ENCODE measurements at places on chromosomes 1 and 21.

- no peak for DNase-seq
Measured at GRCh38 chr1:179002552-179003345, 22.9 kb upstream of the FAM20B start.

DNA sequence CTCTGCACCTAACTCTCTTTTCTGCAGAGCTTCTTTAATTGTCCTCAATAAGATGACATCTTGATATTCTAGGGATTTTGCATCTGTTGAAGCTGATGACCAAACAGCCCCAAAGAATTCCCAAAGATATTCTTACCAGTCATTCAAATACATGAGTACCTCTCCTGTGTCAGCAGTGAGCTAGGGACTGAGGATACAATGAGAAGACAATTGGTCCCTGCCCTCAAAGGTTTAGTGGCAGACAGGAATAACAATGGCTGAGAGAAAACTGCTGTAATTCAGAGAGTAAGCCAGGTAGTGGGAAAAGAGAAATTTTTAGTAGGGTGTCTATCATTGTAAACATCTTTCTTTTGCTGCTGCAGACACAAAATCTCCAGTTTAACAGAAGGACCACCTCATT, 5.9 kb downstream of the MCOLN3 start:
- DNase-seq, result no peak

DNA sequence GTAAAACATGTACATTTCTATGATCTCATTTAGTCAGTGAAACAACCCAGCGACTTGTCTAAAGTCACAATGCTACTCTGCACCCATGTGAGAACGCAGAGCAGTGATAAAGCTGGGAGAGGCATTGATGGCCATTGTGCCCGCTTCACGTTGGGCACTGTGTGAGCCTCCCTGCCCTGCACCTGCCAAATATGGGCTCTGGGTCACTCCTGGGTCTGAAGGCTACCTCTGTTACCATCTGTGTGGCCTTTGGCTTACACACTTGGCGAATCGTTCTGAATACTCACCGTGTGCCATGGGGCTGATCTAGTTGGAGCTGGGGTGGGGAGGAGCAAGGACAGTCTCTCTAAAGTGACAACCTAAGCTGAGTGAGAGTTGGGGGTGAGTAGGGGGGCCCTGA, 29.9 kb downstream of the PCSK9 start:
- DNase-seq, result no peak

- no peak for DNase-seq
Measured at GRCh38 chr1:51776408-51776807, 102.1 kb downstream of the NRDC start.

GRCh38 chr1:204171751-204172178, 5.6 kb upstream of the REN start:
- no peak for DNase-seq

DNA sequence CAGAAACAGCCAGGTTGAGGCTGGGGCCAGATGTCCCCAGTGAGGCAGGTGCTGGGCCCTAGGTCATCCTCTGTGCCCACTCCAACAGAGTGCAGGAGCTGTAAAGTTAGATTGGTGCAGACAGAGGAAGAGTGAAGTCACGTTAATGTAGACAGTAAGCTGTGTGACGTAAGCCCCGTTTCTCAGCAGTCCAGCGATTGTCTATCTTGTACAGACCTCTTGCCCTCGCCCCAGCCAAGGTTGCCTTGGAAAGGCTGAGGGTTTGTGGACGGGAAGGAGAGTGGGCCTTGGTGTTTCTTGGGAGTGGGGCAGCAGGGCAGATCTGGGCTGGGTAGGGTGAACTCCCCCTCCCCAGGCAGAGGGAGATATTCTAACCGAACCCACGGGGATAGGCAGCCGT, 13.5 kb downstream of the FAAH start:
- DNase-seq, result no peak

GRCh38 chr1:181516706-181517105, 33.4 kb downstream of the CACNA1E start:
- DNase-seq, result no peak

DNA sequence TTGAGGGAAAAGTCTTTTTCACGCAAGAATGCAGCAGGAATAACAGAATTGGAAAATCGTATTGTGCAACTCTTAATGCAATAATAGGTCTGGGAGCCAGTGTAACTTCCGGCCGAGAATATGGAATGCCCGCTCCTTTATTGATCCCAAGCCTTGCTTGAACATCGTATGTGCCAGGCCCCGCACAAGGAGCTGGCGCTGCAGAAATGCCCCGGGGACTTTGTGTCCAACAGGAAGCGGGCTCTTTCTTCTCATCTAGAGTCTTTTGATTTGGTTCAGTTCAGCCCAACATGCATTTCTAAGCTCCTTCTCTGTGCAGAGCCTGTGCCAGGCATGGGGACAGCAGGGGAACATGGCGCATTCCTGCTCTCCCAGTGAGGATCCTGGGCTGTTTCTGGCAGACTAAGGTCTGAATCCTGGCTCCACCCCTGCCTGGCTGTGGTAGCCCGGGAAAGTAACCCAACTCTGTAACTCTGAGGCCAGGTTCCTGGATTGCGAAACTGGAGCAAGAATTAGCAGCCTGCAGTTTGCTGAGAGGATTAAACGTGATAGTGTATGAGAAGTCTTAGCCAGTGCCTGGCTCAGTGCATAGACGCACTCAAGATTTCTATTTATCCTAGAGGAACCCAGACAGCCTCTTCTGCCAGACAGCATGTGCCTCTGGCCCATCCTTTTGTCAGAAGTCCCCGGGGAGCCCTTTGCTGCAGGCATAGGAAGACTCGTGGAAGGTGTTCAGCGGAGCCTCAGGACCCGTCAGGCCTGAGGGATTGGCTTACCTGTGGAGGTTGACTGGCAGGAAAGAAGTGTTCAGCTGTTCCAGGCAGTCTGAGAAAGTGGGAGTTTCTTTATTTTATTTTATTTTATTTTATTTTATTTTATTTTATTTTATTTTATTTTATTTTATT, 987 bp upstream of the CDCP2 start:
- peak; percentile 50 for DNase-seq

- no peak for DNase-seq
Measured at GRCh38 chr1:6834366-6834765, 49.1 kb downstream of the CAMTA1 start.

- DNase-seq, result no peak
Measured at GRCh38 chr1:8667869-8668594, 149.4 kb downstream of the RERE start.

DNA sequence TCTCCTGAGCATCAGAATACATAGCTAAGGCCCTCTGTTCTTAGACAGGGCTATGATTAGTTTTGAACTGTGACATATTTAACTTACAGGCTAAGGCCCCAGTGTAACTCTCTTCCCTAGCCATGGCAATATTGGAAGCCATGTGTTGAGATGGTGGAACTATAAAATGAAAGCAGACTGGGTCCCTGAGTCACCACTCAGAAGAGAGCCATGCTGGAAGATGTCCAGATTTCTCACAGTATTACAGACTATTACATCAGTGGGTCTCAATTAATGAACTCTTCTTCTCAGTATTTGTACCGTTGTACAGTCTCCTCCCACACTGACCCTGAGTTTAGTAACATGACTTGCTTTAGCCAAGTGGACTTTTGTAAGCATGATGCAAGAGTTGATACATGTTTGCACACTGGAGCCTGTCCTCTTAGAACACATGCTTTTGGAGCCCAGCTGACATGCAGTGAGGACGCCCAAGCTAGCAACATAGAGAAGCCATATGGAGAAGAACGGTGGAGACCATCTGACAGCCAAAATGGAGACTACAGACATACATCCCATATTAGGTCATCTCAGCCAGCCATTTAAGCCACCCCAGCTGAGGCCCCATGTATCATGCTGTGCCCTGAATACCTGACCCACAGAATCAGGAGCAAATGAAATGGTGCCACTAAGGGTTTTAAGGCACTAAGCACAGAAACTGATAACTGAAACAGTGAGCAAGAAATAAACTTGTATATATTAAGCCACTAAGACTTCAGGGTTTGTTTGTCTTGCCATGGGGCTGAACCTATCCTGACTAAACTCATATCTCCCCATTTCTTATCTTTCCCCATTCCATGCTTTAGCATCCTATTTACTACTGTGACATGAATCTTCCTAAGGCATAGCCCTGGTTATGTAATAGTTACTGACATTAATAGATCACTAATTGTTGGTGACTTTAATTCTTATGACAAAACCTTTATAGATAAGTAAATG, 24.4 kb downstream of the TBX15 start:
- peak; percentile 10 for DNase-seq

- DNase-seq, result no peak
Measured at GRCh38 chr1:5982868-5983267, 9.4 kb downstream of the NPHP4 start.

DNA sequence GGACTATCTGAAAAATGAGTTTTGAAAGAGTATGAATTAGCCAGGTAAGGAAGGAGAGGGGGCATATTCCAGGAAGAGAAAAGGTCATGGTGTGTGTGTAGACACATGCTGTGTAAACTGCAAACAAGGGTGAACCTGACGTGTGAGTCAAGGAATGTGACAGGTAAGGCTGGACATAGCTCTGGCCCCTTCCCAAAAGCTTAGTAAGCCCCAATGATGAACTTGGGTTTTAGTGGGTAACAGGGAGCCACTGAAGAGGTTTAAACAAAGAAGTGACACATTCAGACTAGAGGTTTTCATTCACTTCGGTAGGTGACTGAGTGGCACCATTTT, 36.7 kb downstream of the EGLN1 start:
- DNase-seq, result no peak

DNA sequence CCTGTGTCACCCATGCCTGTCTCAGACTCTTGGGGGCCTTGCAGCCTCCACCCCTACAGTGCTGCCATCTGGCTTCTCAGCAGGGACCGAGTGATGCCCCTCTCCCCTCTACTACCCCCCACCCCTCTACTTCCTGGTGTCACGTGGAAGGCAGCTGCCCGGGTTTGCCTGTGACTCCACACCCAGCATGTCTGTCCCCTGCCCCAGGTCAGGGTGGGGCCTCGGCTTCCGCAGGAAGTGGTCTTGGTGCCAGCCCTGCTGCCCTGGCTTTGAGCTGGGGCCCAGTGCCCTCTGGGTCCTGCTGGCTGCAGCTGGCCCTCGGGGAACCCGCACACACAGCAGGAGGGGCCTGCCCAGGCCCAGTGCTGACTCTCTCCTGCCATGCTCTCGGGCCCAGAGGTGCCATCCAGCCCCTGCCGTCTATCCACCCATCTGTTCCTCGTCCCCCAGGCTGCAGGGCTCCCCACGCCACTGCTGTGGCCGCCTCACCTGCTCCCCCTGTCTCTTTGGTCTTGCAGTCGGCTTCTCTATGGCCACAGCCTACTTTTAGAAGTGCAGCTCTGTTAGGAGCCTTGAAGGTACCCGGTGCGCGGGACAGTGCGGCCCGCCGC, 24.0 kb downstream of the PLCH2 start:
- DNase-seq, result no peak

DNA sequence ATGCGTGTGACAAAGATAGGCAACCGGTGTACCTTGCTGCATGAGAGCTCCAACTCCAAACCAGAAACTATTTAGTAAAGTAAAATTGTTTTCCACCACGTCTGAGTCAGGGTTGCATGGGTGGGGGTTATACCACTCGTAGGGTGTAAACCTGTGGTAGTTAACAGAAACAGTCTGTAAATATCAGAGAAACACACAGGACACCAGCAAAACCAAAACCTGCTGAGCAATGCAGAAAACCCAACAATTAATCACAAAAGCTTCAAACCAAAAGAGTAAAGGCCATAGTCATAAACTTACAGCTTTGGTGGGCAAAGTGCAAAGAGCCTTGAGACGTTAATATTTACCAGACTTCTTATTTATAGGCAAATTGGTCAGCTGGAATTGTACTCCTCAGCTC, 282.7 kb downstream of the BACH1 start:
- DNase-seq, result no peak

- no peak for DNase-seq
Measured at GRCh38 chr1:219236933-219237610, 63.4 kb downstream of the LYPLAL1 start.

GRCh38 chr1:47758341-47759250, 238.6 kb downstream of the TRABD2B start:
- no peak for DNase-seq

- no peak for DNase-seq
Measured at GRCh38 chr21:36021251-36021837, 39.0 kb downstream of the SETD4 start.

GRCh38 chr1:53871773-53872484, 17.7 kb downstream of the YIPF1 start:
- no peak for DNase-seq

DNA sequence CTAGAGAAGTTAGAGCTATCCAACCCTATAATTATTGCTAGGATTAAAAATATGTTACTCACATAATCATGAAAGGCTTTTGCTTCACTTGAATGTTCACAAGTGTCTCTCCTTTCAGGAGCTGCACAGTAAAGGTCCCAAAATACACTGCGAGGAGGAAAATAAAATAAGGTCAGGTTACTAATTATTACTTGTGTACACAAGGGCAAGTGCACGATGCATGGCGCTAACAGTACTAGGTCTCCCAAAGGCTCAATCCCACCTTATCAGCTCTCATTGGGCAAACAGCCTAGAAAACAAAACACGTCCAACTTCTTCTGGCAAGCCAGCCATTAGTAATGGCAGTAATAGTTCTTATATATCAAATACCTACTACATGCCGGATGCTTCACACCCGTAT, 4.4 kb downstream of the SSBP3 start:
- no peak for DNase-seq

DNA sequence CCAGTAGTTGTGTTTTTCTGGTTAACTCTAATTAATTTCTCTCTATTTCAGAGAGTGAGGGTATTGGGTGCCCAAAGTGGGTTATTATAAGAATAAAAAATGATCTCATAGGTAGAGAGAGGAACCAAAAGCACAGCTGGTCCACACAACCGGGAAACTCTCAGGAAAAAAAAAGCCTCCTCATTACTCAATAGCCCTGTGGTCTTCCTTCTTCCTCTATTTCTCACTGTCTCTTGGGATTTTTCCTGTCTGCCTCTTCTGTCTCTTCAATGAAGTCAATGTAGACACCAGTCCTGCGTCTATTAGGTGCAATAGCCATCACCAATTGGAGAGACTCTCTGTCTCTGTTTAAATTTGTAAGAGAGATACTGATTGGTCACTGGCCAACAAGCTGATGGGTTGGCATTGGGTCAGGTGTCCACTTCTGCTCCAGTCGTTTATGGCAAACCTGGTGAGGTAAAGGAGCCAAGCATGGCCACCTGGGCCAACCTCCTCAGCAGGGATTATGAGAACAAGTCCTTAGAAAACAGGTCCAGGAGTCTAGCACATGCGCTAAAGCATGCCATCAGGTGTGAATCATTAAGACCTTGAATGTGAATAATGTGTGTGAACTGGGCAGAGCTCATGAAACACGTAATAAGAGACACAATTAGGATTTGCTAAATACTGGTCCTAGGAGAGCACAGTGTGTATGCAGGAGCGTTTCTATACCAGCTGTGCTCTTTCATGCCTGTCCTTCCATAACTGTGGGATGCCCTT, 443.0 kb upstream of the RUNX1 start:
- DNase-seq, result no peak

DNA sequence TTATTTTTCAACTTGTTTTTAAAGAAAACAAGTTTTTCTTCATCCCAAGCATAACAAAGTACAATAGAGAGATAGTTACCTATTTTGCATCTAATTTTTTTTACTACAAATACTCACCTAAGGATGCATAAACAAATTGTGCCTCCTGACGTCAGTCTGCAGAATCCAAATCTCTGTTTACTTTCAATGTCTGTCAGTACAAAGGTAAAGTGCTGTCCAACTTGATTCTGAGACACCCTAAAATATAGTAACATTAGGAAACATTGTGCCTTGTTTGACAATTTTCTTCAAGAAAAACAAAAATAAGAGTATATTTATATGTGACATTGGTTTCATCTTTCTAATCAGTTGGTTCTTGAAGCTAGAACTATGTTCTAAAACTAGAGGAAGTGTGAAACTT, 103.4 kb downstream of the DENND1B start:
- DNase-seq, result no peak

GRCh38 chr21:16082038-16082816, 352.4 kb downstream of the USP25 start:
- DNase-seq, result no peak

Data from LNCaP clone FGC (cell line).